ENCODE measurements at places on chromosomes 4 and X. TPM values are rescaled to one million over a fixed set of nuclear protein-coding genes. Genes with fewer than 3 reads are reported as not detected.

The COL4A6 gene
- polyA plus RNA-seq, result not detected

The MAGEE2 gene
- not detected for polyA plus RNA-seq

The GSPT2 gene
- polyA plus RNA-seq, result 17.6 TPM

The TRMT44 gene
- polyA plus RNA-seq, result 0.64 TPM

The CEP135 gene
- polyA plus RNA-seq, result 1.4 TPM

The NKX3-2 gene
- polyA plus RNA-seq, result not detected

The IBSP gene
- polyA plus RNA-seq, result 0.62 TPM

The MAGED2 gene
- 70.1 TPM for polyA plus RNA-seq

All from Purkinje cell (primary cell).